ENCODE measurements at places on chromosomes 12 and 14. TPM values are rescaled to one million over a fixed set of nuclear protein-coding genes. Genes with fewer than 3 reads are reported as not detected.

The SDR9C7 gene
- not detected for total RNA-seq

The PIWIL1 gene
- total RNA-seq = not detected

The FGF23 gene
- total RNA-seq = not detected

The AKAP5 gene
- 0.31 TPM for total RNA-seq

The PROX2 gene
- total RNA-seq = not detected

The TMEM119 gene
- total RNA-seq = 21.3 TPM

The NYNRIN gene
- total RNA-seq = 9.5 TPM

The CYP46A1 gene
- total RNA-seq = 0.19 TPM

The TCL1A gene
- not detected for total RNA-seq

The ETFBKMT gene
- 4.1 TPM for total RNA-seq

The SELPLG gene
- total RNA-seq = 0.64 TPM

The PRMT5 gene
- 55.9 TPM for total RNA-seq

The PPP4R4 gene
- not detected for total RNA-seq

The RNFT2 gene
- 3.2 TPM for total RNA-seq

The KCNC2 gene
- not detected for total RNA-seq

The NTS gene
- not detected for total RNA-seq

The KLHDC1 gene
- 3.2 TPM for total RNA-seq

The RNF212B gene
- total RNA-seq = not detected

The TMPRSS12 gene
- total RNA-seq = not detected

The MSI1 gene
- total RNA-seq = not detected

The KLRF1 gene
- not detected for total RNA-seq

The AEBP2 gene
- 15.0 TPM for total RNA-seq

The PRPF39 gene
- total RNA-seq = 13.0 TPM

The GPR84 gene
- not detected for total RNA-seq

The ACRBP gene
- 0.31 TPM for total RNA-seq

The TAC3 gene
- not detected for total RNA-seq

The INHBE gene
- total RNA-seq = not detected

The RSRC2 gene
- 20.8 TPM for total RNA-seq

The LYZ gene
- total RNA-seq = not detected

The KLRK1 gene
- not detected for total RNA-seq

Measured in cardiac ventricle fibroblast (primary cell).